ENCODE measurements at places on chromosomes 4 and X. TPM values are rescaled to one million over a fixed set of nuclear protein-coding genes. Genes with fewer than 3 reads are reported as not detected.

- DNase-seq, result peak; percentile 50
These were observed 632 bp upstream of the PCDH7 start for GRCh38 chr4:30719454-30720020.

- DNase-seq, result no peak
These were observed 76.4 kb upstream of the DCLK2 start for GRCh38 chr4:150001815-150002214.

DNA sequence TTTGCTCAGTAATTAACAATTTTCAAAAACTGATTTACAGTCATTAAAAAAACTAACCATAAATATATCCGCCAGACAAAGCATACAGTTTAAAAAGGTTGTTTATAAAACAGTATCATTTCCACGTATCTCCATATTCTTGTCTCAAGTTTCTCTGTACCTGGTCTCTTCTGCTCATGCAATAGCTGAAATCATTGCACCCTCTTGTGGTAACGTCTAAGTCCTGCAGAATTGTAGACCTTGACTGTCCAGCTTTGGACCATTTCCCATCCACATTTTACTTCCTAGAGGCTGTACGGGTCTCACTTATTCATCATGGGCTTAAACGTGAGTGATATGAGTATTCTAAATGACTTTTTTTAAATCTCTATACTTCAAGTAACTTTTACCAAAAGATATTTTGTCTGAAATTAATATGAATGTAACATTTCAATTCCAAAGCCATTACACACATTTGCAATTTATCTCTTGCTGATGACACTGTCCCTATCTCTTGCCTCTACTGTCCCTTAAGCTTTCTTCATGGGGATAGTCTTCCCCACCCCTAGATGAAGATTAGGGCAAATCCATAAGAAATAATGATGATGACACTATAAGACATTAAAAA lies 118.5 kb downstream of the BTC start:
- DNase-seq, result peak; percentile 6

GRCh38 chrX:77398330-77398954 lies 48.7 kb upstream of the FGF16 start:
- no peak for DNase-seq

DNA sequence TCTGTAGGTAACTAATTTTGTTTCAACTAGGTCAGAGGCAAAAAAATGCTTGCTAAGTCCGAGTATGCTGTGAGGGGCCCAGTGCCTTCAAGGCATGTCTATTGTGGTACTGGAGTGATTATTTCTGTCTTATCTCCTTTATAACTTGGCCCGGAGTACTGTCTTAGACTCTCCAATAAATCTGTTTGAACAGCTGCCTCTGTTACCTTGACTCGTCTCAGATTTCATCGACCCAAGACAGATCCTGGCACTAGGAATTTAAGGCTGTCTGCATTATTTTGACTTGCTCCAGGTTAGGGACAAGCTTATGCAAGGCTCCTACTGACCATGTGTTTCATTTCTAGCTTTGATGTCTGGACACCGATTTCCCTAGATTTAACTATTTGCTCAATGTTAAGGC lies 41.1 kb upstream of the NKAP start:
- DNase-seq, result no peak

GRCh38 chr4:149765630-149766029 lies 50.0 kb downstream of the IQCM start:
- DNase-seq, result no peak

Gene RNF150
- 21.0 TPM for total RNA-seq

GRCh38 chr4:61293707-61294400 lies 93.7 kb downstream of the ADGRL3 start:
- DNase-seq, result no peak

DNA sequence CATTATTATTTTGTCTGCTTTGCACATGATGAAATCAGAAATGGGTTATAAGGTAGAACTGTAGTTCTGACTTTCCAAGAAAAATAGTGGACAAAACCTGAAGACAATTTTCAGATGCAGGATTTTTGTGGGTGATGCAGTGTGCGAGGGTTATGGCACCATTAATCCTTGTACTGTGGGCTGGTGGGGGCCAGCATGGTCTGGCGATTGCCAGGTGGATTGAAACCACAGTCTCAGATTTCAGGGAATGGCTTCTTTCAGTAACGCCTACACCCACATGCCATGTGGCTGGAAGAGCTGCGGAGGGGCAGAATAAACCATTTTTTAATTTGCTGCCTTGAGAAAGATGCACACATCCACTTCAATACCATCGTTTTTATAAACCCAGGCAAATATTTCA lies 150.5 kb downstream of the ARSF start:
- no peak for DNase-seq

DNA sequence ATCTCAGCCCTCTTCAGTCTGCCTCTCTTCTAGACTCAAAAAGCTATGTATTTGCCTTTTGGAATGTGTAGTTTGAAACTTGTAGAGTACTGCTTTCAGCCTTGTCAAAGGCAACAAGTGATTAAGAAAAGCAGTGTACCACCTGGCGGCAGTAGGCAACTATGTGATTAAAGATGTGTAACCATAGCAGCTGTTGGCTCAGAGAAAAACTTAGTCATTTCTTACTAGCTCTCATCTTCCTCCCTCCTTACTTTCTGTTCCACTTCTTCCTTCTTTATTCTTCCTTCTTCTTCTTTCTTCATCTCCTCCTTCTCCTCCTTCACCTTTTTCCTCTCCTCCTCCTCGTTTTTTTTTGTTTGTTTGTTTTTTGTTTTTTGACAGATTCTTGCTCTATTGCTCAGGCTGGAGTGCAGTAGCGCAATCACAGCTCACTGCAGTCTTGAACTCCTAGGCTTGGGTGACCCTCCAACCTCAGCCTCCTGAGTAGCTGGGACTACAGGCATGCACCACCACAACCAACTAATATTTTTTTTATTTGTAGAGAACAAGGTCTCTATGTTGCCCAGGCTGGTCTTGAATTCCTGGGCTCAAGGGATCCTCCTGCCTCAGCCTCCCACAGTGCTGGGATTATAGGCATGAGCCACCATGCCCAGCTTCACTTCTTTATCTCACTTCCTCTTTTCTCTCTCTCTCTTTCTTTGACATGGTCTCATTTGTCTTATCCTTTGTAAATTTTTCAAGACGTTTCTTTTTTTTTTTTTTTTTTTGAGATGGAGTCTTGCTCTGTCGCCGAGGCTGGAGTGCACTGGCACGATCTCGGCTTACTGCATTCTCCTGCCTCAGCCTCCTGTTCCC lies 32.6 kb downstream of the ABHD18 start:
- no peak for DNase-seq

DNA sequence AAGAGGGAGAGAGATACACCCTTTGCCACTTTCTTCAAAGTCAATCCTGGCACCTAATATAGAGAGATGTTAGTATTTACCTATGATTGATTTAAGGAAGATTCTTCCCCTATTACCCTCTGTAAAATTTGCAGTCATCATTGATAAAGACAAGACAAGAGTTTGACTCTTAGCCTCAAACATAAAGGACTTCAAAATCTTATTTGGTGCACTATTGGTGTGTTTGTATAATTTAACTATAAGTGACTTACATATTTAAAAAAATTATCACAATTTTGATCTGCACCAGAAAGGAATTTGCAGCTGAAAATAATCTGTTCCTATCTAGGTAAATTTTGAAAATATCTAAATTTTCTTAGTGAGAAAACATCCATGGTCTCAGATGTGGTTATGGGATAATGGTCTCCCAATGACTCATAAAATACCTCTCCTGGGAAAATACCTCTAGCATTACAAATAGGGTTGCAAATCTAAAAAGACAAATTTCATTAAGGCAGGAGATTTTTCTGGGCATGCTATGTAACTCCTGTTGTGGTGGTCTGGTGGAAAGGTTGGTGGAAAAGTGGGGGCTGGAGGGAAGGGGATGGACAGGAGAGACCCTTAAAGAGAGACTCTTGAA lies 173.6 kb upstream of the MED14 start:
- no peak for DNase-seq

Gene ITGB1BP2
- 7.1 TPM for total RNA-seq

DNA sequence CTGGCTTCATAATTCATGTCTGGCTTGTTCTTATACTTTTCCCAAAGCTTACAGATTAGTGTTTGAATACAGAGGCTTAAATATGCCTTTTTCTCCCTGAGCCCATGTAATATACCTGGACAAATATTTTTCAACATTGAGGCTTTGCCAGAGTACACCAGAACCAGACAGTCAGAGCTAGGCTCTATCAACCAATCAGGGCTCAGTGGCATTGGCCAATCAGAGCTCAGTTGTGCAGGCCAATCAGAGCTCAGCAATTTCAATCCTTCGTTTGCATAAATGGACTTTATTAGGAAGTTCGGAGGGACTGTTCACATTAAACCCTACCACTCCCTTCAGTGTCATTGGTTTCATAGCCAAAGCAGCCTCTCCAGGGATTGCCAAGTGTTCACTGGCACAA lies 51.2 kb upstream of the TMSB15B start:
- no peak for DNase-seq

DNA sequence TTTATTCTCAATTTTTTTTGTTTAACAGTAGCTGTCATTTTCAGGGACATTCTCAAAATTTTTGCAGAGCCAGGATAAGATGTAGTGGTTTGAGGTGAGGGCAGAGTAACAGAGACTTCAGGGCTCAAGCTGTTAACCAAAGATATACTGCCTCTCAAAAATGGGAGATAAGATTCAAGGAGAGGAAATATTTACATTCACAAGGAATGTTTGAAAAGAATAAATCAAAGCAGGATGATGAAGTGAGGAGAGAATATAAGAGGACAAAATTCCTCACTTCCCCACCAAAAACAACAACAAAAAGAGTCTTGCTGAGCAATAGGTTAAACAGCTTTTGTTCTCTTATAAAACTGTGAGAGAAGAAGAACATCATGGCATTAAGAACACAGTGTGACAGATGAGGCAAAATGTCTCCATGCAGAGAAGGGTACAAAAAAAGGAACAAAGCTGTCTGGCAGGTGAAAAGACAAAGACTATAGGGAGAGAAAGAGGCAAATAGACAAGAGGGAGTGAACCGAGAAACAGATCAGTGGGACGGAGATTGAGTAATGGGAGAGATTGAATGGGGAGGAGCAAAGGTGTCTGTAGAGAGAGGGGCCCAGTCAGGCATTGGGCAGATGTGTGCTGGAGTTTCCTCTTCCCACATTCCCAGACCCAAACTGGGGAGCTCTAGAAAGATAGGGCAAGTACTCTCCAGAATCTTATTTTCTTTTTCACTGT lies 106.1 kb upstream of the TMEM150C start:
- no peak for DNase-seq

Gene ATOH1
- not detected for total RNA-seq

- DNase-seq, result no peak
These were observed 155.7 kb upstream of the JADE1 start for GRCh38 chr4:128653527-128654444.

DNA sequence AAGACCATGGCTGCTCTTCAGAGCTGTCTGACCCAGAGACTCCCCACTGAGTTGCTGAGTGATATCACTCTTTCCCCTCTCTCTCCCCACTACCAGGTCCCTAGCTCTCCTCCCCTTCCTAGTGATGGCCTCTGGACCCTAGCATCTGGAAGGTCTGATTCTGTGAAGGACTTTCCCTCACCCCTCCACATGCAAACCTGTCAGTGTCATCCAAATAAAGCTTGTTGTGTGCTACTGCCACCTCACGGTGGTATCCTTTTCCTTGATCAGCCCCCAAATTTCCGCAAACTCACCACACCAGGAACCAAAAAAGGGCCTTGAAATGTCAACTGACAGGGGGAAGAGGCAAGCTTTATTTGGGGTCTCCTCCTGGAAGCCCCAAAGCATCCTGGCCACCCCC lies 500.2 kb downstream of the IDS start:
- DNase-seq, result no peak

Gene SRPX
- 3.7 TPM for total RNA-seq

Gene ZFX
- total RNA-seq, result 88.4 TPM

DNA sequence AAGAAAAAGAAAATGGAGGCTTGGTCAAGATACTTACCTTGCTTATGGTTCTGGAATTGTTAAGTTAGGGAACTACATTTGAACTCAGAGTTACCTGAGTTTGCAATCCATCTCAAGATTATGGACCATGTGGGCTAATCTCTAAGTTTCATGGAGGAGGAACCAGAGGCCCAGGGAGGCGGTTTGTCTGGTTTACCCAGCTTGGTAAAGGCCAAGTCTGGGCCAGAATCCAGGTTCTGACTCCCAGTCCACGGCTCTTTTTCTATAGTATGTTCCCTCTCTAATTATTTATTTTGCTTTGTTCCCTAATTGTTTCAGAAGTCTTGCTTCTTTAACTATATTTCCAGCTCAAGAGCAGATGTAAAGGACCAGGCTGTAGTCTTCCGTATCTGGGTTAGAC lies 168.1 kb downstream of the FRAS1 start:
- DNase-seq, result no peak

GRCh38 chrX:15804563-15804962 lies 14.3 kb downstream of the ZRSR2 start:
- no peak for DNase-seq

DNA sequence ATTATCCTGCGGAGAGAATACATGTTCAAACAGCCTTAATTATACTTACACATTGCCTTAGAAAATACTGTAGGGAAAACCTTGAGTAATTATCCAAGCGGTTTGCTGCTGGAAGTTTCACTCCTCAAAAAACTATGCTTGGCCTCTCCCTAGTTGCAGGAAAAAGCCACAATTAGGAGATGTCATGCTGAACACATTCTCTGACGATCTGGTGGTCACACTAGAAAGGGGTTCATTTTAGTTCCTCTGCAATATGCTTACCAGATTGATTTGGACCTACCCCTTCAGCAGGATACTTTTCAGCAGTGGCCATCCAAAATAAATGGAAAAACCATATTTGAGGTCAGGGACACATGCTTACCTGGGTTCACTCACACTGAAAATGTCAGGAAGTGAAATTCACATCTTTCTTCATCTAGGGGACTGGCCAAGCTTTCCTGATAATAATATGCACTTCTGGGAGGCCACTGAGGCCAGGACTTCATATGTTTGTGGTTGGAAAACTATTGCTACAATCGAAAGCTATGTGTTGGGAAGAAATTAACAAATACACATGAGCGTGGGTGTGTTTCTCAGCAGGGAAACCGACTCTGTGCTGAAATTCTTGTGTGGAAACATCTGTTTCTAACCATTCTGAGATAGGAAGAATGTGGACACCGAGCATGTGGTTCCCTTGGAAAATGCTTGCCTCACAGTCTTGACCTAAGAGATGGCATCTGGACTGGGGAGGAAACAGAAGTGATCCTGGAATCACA lies 68.8 kb downstream of the ATXN3L start:
- DNase-seq, result no peak

- no peak for DNase-seq
These were observed 9.9 kb downstream of the ZNF157 start for GRCh38 chrX:47380268-47380667.

- DNase-seq, result no peak
These were observed 120.8 kb downstream of the DTHD1 start for GRCh38 chr4:36402008-36402758.

DNA sequence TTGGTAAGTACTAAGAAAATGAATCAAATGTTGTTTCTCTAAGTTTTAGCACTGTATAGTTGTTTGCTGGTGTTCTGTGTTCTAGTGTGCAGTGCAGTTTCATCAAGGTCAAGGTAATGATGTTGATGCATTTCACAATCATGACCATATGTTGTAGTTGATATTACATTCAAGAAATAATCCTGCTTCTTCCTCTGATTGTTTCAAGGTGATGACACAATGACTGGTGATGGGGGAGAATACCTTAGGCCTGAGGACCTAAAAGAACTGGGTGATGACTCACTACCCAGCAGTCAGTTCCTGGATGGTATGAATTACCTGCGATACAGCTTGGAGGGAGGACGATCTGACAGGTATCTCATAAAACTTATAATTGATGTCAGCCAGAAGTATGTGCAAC lies 261.6 kb downstream of the ANK2 start:
- no peak for DNase-seq

GRCh38 chr4:41851621-41852020 lies 83.6 kb upstream of the TMEM33 start:
- DNase-seq, result no peak

Gene AKAP14
- total RNA-seq, result not detected

Gene BMP2K
- total RNA-seq, result 24.0 TPM

GRCh38 chrX:70494441-70494840 lies 49.8 kb downstream of the DLG3 start:
- DNase-seq, result no peak

Data from neural crest cell (in vitro differentiated cells).